Activated CD4-positive, alpha-beta T cell treated with anti-CD3 and anti-CD28 coated beads, Interleukin-2, Interleukin-4, amounts not matched to agents 100 ng/mL and 50 ng/mL, durations not matched to agents 16 hours and 8 hours (primary cell): ENCODE measurements at places on chromosomes 7 and 10.

- no peak for DNase-seq
These were observed 64.9 kb downstream of the USP6NL start for GRCh38 chr10:11546581-11546980.

DNA sequence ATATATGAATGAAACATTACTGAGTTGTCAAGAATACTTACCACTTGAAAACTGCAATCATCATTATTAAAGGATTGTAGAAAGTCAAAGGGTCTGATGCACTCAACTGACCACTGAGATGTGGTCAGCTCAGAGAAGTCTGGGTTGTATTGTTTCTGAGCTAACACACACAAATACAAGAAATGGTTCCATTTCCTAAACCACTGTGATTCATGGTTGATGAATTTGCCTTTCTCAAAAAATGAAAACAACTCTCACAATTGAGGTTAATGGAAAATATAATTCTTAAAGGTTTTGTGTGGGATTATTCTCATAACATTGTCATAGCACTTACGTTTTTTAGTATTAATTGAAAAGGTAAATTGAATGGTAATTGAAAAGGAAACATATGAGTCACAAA lies 45.6 kb upstream of the TAS2R16 start:
- no peak for DNase-seq

DNA sequence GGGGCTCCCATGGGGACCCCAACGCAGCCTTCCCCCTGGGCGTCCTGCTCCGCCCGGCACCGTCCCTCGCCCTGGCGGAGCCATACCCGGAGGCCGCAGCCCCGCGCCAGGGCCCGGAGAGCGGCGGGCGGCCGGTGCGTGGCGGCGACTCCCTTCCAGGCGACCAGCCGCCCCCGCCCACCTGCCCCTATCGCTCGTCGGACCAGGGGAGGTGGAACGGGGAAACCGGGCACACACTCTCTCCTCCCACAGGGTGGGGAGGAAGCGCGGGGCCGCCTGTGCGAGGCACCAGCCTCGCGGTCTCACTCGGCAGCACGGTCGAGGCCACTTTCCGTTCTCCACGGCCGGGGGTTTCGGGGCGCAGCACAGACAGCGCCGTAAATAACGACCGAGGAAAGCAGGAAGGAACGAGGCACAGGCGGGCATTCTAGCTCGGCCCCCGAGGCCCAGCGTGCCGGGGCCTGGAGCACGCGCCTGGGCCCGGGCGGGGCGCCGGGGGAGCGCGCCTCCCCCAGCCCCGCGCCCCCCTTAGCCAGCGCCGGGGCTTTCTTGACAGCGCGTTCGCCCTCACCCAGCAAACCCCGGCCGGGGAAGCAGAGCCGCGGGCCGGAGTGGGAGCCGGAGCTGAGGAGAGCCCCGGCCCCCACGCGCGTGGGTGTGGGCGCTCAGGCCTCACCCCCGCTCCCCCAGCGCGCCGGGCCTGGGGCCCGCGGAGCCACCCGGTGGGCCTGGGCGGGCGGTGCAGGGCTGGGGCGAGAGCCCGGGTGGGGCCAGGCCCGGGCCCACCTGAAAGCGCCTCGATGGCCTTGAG lies 936 bp downstream of the IGF2BP3 start:
- DNase-seq = no peak

- no peak for DNase-seq
These were observed 84.2 kb upstream of the FAM133B start for GRCh38 chr7:92674379-92674778.
